ENCODE measurements at places on chromosomes 1 and 21. TPM values are rescaled to one million over a fixed set of nuclear protein-coding genes. Genes with fewer than 3 reads are reported as not detected.

Gene TMEM82
- 2.2 TPM for total RNA-seq

Gene LCE1A
- not detected for total RNA-seq

Gene KIF17
- total RNA-seq: 10.1 TPM

Gene FCRL3
- not detected for total RNA-seq

Gene USH2A
- 0.37 TPM for total RNA-seq

Gene RSPH1
- 0.15 TPM for total RNA-seq

Gene MAB21L3
- total RNA-seq: not detected

Gene GPX7
- 42.6 TPM for total RNA-seq

Gene CR1
- 0.07 TPM for total RNA-seq

Gene RIT1
- 39.1 TPM for total RNA-seq

Gene CA6
- not detected for total RNA-seq

Gene FAM131C
- 0.26 TPM for total RNA-seq

Gene FLG2
- not detected for total RNA-seq

Gene IQGAP3
- 36.8 TPM for total RNA-seq

Gene KLF17
- total RNA-seq: not detected

Gene FAM163A
- total RNA-seq: 0.11 TPM

Gene FCGR1A
- not detected for total RNA-seq

Gene OR4F16
- not detected for total RNA-seq

Gene TIAM1
- total RNA-seq: 23.9 TPM

Data from H7 (cell line).